ENCODE measurements at places on chromosomes 7 and 10.

GRCh38 chr7:117171106-117171505 is 151.8 kb downstream of the WNT2 start:
- no peak for DNase-seq

- no peak for DNase-seq
Measured at GRCh38 chr10:70958396-70958795, 70.0 kb upstream of the PCBD1 start.

GRCh38 chr7:51789489-51789888 is 472.9 kb upstream of the COBL start:
- no peak for DNase-seq

DNA sequence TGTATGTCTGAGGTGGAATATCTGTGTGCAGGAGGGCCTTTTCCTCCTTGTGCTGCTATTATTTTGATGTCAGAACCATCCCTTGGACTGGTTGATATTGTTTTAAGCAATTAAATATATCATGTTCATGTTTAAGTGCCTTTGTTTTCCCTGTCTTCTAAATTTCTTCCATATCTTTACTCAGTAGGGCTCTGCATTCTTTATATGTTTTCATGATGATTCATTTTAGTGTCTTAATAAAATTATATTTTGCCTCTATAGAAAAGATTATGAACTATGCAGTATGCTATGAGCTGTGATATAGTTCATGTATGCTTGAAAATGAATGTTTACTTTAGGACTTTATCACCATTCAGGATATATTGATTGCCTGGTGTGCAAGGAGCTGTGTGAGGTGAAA is 34.8 kb downstream of the AHR start:
- no peak for DNase-seq

DNA sequence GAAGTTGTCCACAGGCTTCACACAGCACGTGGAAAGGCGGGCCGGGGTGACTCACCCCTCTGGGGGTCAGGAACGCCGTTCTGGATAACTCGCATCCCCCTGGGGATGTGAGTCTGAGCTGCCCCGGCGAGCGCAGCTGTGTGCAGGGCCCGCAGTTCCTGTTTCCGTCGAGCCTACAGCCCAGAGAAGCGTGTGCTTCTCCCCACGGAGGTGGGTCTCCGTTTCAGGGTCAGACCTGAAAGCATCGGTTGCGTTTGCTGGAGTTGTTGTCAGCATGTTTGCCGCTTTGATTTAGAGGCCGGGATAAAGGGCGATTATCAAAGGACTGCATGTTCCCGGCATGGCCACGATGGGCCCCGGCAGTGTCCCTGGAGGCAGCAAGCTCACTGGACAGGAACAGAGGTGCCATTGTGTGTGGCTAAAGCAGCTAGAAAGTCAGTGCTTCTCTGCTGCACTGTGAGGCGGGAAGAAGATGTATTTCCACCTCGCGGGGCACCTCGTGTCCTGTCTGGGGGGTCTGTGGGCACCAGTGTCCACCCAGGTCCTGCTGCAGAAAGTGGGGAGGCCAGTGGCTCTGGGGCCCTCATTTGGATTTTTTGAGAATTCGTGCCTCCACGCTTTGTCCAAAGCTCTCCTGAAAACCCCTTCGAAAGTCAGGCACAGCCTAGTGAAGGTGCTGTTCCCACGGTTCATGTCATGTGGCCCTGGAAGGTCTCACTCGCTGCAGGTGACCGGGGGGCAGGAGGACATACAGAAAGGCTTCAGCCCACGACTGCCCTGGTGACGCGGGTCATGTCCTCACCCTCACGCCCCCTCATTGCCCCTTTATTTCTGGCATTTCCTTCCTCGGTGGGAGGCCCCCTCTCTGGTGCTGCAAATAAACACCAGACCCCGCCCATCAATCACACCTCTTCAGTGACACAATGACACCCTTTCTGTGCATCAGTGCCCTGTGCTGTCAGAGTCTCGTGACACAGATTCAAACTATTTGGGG is 27.4 kb upstream of the GDI2 start:
- DNase-seq = no peak

- DNase-seq = no peak
Measured at GRCh38 chr10:117928741-117929140, 118.0 kb downstream of the RAB11FIP2 start.

DNA sequence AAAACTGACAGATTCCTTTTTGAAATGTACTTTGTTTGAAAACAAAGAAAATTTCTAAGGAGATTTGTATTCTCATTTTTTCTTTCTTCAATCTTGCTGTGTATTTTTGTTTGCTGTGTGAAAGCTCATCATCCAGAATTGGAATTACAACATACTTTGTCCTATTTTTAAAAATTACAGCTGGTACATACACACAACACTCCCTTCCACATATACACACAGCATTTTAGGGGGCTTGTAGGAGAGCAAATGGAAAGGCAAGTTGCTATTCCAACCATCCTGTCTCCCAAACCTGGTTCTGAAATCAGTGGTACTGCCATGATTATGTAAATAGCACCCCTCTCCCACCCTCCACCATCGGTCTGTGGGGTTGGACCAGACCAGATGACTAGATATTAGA is 101.1 kb upstream of the SAMD8 start:
- DNase-seq = no peak

- DNase-seq = no peak
Measured at GRCh38 chr10:15624401-15625196, 95.1 kb downstream of the ITGA8 start.

DNA sequence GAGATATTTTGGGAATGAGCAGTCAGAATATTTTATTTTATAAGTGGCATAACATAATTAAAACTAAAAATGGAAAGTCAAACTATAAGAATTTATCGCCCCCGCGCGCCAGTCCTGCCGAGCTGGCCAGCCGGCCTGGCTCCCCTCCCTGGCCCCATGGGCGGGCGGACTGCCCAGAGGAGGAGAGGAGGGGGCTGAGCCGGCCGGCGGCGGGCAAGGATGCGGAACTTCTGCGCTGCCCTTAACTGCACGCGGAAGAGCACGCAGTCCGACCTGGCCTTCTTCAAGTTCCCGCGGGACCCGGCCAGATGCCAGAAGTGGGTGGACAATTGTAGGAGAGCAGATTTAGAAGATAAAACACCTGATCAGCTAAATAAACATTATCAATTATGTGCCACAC is 96.8 kb downstream of the DKK1 start:
- DNase-seq = no peak

DNA sequence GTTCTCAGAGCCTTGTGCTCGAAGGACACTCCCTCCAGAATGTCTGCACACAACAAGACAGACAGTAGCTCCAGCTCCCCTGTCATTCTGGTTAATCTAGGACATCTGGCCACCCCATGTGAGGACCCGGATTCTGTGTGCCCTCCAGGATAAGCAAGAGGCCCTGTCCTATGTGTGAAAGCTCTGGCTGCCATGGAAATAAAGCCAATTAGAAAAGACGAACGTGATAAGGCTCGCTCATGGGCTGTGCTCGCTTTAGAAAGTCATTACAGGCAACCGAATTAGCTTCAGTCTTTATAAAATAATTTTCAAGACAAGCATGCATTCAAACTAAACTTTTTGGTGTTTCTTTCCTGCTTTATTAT is 263.4 kb downstream of the INHBA start:
- DNase-seq = no peak

- DNase-seq = no peak
Measured at GRCh38 chr7:9307131-9307530, 873.7 kb downstream of the NXPH1 start.
